ENCODE measurements at places on chromosomes 3 and 15.

- no peak for DNase-seq
Observed at GRCh38 chr3:132055872-132056271, 21.1 kb upstream of the CPNE4 start.

DNA sequence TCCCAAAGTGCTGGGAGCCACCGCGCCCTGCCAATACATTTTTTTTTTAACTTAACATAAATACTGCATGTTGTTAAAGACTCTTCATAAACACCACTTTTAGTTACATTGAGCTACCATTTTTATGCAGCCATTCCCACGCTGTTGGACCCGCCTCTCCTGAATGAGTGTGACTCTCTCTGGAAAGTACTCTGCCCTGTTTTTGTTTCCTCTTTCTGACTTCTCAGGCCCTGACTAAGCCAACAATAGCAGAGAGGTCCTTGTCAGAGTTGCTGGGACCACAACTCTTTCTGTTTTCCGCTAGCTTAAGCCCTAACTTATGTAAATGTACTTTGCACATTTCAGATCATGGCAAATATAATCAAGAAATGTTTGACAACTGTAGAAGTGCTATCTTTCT is 35.2 kb downstream of the PARP15 start:
- no peak for DNase-seq

- DNase-seq: no peak
Observed at GRCh38 chr3:118734664-118735063, 300.0 kb downstream of the IGSF11 start.

DNA sequence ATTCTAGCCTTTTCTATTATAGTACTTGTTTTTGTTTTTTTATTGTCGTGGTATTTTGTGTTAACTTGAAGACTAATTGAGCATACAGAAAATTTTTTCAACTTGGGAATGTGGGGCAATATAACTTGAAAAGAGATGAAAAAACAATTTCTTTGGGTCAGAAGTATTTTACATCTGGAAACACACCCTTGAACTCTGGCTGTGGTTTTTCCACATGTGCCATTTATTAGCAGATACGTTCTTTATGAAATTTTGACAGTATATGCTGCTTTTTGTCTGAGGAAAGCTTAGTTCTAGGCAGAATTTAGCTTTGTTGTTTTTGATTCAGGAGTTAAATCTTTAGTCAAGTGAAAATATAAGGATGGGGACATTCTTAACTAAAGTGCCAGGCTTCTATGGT is 44.7 kb downstream of the TCF12 start:
- no peak for DNase-seq

GRCh38 chr3:124599779-124600693 is 130.2 kb upstream of the UMPS start:
- no peak for DNase-seq

DNA sequence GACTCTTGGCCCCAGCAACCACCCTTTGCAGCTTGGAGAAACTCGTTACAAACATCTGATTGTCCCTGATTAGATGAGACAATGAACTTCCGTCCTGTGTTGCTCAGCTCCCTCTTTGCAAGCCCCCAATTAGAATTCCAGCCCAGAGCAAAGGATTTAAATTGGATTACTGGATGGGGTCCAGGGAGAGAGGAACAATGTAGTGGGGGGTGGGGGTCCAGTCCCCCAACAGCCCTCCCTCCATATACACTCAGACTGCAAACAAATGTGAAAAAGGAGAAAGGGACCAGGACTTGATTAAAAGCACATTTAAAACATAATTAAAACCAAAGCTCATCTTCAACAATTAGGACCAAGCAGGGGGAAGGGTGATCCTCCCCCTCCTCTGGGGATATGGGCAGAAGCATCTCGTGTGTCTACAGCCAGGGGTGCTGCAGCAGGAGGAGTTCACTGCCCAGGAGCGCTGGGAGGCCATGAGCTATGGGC is 71.7 kb upstream of the TMEM115 start:
- no peak for DNase-seq

Measured in foreskin melanocyte (primary cell).